ENCODE measurements at places on chromosomes 2 and 18.

DNA sequence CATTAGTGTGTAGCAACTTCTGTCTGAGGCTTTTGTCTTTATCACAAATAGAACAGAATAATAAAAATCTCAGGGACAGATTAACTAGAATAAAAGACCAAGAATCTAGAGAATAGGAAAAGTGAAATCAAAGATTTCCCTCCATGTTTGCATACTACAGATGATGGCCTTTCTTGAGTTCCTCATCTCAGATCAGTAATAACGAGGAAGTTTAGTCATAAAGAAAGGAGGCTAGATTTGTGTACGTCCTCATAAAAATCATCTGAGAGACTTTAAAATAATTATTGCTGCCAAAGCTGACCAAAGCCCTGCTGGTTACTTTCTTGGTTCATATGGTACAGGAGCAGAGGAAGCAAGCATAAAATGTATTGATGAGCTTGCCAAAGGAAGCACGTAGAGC, 117.3 kb downstream of the MIB1 start:
- no peak for DNase-seq

- no peak for DNase-seq
These were observed 1.8 kb downstream of the KIF5C start for GRCh38 chr2:148876595-148877402.

DNA sequence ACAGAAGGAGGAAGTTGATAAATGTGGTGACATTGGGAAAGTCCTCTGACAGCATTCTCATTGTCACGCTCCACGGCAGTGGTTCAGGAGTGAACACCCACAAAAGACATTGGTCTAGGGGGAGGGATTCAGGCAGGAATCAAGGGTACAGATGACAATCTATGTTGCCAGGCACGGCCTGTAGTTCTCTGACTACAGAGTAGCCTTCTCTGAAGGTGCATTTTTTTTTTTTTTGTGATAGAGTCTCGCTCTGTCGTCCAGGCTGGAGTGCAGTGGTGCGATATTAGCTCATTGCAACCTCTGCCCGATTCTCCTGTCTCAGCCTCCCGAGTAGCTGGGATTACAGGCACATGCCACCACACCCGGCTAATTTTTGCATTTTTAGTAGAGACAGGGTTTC, 7.4 kb upstream of the MOB1A start:
- no peak for DNase-seq

- peak; percentile 7 for DNase-seq
These were observed 37.2 kb upstream of the PXDN start for GRCh38 chr2:1781291-1782080.

DNA sequence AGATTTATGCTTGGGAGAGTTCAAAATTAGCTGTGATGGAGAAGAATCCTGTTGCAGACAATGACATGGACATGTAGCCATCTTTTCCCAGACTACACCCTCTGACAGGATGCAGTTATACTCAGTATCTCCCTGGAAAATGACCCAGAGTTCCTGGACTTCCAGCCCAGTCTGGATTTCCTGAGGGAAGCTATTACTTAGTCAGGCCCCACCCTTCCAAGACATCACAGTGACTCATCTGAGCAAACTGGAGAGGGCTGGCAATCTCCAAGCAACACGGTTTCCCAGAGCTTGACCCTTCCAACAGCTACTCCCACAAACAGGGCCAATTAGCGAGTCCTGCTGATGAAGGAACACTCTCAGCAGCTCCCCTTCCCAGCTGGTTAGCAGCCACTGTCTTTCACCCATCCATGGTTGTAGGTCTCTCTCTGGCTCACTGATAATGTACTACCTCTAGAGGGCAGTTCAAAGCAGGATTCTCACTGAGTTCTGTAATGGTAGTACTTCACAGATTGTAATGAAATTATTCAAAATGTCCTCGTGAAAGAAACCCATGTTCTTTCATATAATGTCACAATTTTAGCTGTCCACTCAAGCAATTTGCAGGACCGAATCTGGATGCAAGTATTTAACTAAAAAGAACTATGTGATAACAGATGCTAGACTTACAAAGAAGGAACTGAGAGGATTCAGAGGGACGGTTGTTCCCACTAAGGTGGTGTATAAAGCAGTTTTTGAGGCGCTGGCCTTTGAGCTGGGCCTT, 110.2 kb downstream of the MDH1 start:
- peak; percentile 74 for DNase-seq

DNA sequence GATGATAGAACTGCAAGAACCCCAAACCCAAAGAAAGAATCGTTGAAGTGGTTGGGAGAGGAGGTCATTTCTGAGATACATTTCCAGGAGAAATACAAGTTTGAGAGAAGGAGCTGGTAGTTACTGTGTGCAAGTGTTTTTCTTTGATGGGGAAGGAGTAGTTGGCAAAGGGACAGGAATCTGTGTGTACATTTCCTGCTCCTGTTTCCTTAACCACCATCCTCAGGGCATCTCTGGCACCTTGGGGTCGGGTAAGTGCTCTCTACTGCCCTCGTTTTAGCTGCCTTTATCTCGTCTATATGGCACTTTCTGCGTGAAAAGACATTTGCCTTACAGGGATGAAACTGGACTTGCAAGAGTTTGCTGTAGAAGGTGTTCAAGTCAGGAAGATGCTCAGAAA, 27.3 kb downstream of the CDC42EP3 start:
- DNase-seq, result no peak

DNA sequence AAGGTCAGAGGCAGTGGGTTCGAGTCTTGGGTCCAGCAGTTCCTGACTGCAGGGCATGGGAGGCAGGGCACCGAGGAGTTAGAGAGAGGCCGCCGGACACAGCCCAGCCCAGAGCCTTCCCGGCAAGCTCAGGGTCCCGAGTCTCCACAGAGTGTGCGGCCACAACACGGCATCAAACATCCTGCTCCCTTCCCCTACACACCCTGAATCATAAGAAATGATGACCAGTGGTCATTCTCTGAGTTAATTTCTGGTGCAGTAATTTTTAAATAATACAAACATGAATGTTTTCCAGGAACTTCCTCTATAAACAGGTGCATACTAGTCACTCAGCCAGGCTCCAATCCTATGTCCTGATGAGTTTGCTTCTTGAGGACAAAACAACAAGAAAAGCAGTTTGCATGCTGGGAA, 118.0 kb downstream of the PXDN start:
- DNase-seq, result no peak

- DNase-seq, result no peak
These were observed 1.4 kb downstream of the CCDC85A start for GRCh38 chr2:56185101-56185581.

- DNase-seq, result no peak
These were observed 709.3 kb downstream of the SLC4A3 start for GRCh38 chr2:220336771-220337170.

GRCh38 chr2:175449616-175450015, 268.1 kb upstream of the ATP5MC3 start:
- DNase-seq, result no peak

GRCh38 chr2:198316852-198317396, 512.5 kb downstream of the PLCL1 start:
- DNase-seq, result no peak

DNA sequence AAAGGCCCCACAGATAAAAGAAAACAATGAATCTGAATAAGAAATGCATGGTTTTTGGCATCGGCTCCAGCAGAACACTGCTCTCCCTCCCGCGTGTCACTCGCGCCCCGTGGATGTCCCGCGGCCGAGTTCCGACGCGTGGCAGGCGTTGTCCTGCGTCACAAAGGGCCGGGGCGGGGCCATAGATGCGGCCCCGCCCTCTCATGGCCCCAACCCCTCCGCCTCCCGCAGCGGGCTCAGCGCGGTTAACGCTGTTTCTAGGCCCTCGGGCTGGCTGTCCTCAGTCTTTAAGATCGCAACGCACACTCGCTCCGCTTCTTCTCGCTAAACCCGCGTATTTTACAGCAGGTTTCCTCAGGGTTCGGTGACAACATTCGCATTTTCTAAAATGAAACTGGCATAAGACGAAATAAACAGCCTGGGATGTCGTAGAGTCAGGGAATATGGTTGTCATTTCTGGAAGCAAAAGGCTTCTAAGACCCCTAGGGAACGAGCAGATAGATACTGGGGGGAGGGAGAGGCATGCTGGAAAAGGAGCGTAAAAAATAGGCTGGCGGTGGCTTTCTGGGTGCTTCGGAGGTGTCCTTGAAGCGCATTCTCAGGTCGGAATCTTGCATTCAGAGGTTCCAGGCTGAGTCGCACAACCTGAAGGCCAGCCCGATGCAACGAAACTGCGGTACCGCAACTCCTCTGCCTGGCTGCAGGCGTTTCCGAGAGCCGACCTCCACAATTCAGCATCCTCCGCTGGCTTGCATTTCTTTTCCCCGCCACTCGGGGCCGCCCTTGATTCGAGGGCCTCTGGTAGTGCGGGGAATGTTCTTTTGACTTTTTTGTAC, at the start of gene FKBP7:
Gene FKBP7, minus strand, starts transcription at position 162 of the 836 bp plus-strand sequence. Its CDS starts 101 bp downstream, at position 61.
- peak; percentile 90 for DNase-seq

- DNase-seq, result no peak
These were observed 163.7 kb upstream of the WDSUB1 start for GRCh38 chr2:159450180-159450579.

DNA sequence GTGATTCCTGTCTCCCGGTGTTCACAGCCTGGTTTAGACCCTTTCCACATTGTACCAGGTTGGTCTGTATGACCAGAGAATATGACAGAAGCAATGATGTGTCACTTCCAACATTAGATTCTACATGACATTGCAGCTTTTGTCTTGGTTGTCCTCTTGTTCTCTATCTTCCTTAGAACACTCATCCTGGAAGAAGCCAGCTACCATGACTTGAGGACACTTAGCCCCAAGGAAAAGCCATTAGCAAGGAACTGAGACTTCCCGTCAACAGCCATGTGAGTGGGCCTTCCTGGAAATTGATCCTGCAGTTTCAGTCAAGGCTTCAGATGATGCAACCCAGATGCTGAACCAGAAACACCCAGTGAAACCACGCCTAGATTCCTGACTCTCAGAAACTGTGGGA, 143.3 kb downstream of the MREG start:
- DNase-seq, result no peak

- no peak for DNase-seq
These were observed 121.7 kb upstream of the PPP1CB start for GRCh38 chr2:28629910-28630309.

DNA sequence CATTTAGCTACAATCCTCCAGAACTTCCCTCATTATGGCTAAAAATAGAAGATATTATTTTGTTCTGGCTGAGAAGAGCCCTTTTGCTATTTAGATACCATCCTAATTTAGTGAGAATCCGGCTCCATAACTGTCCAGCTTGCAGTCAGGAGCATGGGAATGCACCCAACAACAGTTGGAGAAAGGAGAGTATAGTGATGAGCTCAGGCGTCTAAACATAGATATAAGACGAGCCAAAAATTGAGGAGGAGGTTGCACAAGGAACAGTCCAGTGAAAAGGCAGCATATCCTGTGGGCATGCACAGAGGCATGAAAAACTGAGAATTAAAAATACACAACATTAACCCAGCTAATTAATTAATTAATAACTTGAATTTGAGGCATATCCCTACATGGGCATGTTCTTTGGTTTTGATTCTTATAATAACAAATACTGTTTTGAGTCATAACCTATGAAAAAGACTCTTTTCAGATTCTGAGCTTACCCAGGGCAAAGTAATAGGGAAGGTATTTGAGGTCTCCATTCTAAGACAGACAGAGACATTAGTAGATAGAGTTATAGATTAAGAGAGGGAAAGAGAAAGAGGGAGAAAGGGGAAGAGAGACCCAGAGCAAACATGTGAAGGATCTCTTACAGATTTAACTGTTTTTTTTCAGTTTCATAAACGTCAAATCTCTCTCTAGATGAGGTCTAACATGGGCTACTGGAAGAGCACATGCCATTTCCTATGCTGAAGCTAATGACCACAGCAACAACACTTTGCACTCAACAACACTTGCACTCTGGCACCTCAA, 311.2 kb downstream of the OSR1 start:
- no peak for DNase-seq

DNA sequence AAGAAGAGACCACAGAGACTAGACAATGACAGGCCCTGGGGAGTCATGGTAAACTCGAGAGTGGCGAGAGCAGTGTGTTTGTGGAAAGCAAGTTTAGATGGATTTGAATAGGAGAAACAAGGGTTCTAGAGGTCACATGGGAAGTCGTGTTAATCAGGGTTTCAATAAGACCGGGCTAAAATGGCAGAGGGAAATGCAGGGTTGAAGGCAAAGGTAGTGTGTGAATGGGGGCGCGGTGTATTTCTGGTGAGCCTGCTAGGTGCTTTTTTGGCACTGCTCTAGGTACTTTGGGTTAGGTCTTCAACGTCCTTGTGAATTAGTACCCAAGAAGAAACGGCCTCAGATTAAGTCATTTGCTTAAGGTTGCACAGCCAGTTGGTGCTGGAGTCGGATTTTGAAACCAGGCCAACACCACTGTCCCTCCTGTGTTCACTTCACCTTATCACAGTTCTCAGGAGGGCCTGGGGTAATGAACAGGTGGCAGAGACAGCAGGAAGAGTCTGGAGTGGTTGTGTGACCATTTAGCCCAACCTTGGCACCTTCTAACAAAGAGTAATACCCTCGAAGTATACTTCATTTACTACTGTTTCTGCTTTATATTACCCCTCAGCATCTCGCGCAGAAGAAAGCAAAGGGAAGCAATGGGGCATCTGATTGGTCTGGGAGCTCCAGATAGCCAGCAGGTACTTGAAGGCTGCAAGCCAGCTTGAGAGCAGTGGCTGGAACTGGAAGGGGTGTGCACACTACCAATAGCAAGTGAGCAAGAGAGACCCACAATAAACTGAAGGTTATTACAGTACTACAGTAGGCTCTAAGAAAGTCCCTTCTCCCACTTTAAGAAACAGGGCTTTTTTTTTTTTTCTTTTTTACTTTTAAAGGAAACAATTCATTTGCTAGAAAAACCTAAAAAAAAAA, 33.4 kb upstream of the GAREM2 start:
- no peak for DNase-seq

DNA sequence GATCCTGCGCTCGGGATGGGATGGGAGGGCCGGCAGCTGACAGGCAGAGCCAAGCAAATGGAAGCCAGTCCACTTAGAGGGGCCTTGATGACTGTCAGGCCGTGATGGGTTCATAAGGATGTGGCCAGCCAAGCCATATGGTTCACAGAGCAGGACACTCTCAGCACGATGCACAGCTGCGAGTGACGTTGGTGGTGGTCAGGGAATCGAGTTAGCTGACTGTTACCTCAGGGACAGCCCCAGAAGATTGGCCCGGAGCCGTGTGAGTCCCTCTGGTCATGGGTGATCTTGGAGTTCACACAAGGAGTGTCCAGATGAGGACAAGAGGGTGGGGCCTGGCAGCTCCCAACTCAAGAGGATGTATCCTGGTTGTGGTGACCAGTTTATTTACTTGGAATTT, 70.2 kb downstream of the TPGS2 start:
- DNase-seq, result no peak

DNA sequence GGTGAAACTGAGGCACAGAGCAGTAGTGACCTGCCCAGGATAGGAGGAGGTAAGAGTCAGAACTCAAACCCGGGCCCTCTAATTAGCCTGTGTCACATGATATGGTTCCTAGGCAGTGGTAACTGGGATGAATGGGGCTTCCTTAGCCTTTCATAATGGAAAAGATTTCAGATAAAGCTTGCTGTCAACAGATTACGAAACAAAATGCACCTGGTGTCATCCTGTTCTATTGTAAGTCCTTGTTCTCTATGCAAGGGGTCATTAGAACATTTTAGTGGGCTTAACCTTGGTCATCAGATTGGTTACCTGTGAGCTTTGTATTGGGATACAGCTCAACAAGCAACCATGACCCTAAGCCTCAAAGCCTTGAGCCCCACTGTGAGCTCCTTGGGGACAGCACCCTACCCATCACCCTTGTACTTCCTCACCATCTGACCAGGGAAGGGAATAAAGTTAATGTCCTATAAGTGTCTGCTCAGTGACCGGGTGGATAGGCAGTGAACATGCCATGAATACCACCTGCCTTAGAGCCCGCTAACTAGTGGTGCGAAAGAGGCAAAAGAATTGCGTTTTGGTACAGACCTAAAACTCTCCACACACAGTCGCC, 70.3 kb upstream of the RMDN2 start:
- DNase-seq, result no peak
